Testis (tissue), 5 donors: ENCODE measurements at places on chromosomes 2 and 18.

DNA sequence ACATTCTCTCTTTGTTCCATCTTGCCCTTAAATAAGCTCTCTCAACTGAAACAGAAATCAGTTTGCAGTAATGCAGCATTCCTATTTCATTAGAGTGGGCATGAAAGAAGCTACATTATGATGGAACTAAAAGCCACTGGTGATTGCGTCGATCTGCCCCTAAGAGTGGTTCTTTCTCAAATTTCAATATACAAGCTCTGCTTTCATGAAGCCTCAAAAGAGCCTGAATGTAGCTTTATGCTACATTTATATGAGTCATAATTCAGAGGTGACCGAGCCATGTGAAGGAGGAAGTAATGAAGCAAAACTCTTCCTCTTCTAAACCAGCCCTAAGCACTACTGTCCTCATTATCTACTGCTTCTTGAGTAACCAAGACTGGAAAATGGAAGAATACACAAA lies 64.8 kb upstream of the CYTIP start:
- DNase-seq, result no peak

GRCh38 chr18:32251466-32251865 lies 61.6 kb downstream of the MEP1B start:
- no peak for DNase-seq

- peak; percentile 27 for DNase-seq
Measured at GRCh38 chr2:152336854-152337510, 2.0 kb downstream of the FMNL2 start.

DNA sequence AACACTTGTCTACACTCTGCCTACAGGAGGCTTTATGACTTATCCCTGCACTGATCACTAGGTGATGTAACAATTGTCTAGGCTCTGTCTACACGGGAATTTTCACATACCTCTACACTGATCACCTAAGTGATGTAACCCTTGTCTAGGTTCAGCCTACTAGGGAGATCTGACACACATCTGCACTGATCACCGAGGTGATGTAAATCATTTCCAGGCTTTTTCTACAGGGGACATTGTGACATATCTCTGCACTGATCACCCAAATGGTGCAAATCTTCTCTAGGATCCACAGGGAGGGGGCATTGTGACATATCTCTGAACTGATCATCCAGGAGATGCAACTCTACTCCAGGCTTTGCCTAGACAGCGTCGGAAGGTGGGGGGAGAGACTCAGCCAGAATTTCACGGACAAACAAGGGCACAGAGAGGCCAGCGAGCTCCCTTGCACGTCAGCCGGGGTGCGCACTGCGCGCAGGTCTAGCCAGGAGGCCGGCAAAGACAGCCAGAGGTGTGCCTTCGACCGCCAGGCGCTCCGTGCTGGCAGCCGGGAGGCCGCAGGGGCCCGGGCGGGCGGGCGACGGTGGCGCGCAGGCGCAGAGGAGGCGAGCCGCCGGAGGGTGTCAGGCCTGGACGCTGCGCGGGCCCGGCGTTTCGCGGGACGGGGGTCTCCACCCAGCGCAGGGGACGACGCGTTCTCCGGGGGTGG lies 46.9 kb upstream of the USP14 start:
- peak; percentile 67 for DNase-seq

DNA sequence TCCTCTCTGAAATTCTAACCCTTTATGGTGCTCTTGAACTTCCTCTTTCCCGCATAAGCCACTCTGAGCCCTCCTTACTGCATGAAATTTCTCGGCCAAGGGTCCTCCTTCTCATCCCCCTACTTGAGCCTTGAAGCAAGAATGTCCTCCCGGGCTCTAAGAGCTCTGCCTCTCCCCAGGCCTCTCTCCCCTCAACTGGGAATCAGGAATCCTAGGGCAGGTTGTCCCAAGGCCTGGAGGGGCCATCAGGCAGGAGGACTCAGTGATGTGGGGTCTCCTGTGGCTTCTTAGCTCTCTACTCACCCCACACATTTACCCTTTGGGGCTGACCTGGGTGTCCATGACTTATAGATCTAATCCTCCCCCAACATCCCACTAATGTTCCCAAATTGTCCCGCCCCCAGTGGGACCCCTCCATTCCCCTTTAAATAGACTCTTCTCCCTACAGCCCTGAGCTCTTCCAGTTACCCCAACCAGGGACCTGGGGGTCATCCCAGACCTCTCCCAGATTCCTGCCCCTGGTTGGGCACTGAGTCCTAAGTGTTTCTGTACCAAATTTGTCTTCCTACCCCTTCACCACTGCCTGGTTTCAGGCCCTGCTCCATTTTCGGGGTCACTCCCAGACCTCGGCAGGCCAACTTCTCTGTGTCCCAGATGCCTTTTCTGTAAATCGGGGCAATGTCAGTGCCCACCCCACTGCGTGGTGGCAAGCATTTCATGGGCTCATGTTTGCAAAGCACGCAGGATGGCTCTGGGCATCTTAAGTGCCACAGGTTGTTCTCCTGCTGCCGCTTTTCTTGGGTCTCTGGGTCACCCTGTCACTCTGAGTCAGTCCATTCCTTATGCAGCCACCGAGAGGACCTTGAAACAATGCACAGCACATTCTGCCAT lies 171.2 kb downstream of the ASB1 start:
- DNase-seq, result no peak

GRCh38 chr2:135657806-135658582 lies 83.7 kb upstream of the UBXN4 start:
- DNase-seq, result no peak

DNA sequence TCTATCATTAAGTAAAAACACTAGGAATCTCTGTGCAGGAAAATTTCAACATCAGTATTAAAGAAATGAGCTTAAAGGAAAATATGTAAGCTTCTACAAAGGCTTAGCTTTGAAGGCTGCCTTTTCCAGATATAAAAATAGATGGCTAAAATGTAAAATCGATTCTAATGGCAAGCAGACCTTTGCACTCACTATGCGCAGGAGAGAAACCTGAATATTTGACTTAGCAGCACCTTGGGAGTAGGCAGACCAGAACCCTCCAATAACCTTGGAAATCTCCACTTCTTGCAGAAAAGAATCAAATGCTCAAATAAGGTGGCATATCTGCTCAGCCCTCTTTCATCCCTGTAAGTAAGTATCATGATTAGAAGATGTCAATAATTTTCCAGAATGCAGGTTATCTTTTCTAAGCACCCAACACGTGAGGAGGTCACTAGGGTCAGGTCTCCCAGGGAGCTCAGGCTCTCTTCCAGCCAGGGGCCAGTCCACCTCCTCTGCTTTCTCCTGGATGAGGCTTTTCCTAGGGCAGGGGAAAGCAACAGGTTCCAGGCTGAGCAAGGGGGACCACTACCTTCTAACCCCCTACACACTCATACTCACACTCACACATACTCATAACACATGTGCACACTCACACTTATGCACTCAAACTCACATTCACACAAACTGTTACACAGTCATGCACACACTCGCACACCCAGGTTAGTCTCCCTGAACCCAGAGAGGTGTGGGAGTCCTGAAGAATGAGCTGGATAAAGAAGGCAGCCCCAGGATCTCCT lies 3.8 kb downstream of the PIEZO2 start:
- DNase-seq, result no peak

DNA sequence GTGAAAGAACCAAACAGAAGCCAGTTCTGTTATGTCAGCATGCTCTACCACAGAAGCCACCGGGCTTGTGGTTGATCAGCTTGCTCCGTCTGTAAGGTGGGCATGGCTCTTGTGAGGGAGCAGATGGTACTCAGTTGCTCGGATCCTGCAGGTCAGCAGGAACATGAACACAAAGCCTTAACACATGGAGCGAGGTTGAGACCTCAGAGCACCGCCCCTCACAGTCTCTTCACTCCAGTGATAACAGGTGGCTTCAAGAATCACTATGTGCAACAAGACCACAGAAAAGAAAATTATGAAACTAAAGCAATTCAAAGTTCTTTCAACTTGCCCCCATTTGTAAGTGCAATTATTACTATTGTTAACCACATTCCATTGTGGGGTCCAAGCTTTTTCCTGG lies 72.1 kb downstream of the OSBPL6 start:
- no peak for DNase-seq

GRCh38 chr18:49544362-49544761 lies 17.5 kb upstream of the LIPG start:
- DNase-seq, result no peak

- DNase-seq, result no peak
Measured at GRCh38 chr2:203347375-203347774, 19.2 kb downstream of the ABI2 start.

DNA sequence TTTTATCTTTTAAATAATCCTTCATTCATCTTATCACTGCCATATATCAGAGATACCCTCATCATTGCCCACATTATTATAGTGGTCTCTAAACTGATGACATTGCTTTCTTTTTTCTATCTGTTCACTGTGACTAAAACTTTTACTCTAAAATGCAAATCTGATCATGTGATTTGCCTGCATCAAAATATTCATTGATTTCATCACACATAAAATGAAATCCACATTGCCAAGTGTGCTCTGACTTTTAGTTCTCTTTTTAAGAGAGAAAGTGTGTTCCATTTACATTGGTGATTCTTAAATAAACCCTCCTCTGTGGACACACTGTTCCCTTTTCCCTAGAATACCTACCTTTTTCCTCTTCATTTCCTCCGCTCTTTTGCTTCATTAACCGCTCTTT lies 7.5 kb downstream of the REL start:
- no peak for DNase-seq

- DNase-seq, result no peak
Measured at GRCh38 chr18:51724790-51725721, 527.6 kb upstream of the MEX3C start.

- peak; percentile 31 for DNase-seq
Measured at GRCh38 chr18:7617738-7618422, 50.8 kb downstream of the PTPRM start.

- DNase-seq, result peak; percentile 64
Measured at GRCh38 chr2:27715318-27716210, 51.9 kb downstream of the SLC4A1AP start.

DNA sequence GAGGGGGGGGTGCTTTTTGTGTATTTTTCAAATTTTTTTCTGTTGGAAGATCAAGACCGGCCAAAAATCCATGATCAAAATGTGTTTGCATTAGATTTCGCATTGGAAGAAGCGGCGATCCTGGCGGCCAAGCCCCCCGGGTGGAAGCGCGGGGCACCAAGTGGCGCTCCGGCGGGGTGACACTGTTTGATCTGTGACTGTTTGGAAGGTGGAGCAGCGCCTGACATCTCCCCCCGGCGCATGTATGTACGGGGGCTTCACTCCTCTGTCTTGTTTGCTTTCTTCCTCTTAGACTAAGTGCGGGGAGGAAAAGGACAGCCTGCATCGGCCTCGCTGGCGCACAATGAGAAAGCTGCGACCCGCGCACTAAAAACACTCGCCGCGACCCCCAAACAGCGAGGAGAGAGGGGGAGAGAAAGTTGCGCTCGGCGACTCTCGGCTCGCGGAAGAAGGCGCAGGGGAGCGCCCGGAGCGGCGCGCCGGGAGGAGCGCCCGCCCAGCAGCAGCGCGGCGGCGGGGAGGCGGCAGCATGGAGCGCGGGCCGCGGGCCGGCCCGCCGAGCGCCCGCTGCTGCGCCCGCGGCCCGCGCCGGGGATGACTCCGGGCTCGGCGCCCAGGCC lies 515 bp downstream of the TSHZ1 start:
- no peak for DNase-seq

DNA sequence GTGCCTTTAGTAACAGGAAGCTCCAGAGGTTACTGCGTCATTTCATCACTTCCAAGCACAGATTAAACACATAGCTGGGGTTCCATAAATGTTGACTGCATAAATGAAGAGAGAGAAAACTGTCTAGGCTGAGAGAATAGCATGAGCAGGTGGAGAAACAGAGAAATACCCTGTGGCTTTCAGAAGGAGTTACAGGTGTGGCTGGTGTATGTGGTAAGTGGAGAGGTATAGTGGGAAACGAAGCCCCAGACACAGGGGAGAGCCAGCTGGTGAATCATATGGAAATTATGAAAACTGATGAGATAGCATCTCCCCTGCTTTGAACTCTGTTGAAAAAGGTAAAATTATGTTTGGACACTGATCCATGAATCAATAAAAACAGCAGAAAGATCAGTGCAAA lies 807.4 kb upstream of the POU3F3 start:
- no peak for DNase-seq

DNA sequence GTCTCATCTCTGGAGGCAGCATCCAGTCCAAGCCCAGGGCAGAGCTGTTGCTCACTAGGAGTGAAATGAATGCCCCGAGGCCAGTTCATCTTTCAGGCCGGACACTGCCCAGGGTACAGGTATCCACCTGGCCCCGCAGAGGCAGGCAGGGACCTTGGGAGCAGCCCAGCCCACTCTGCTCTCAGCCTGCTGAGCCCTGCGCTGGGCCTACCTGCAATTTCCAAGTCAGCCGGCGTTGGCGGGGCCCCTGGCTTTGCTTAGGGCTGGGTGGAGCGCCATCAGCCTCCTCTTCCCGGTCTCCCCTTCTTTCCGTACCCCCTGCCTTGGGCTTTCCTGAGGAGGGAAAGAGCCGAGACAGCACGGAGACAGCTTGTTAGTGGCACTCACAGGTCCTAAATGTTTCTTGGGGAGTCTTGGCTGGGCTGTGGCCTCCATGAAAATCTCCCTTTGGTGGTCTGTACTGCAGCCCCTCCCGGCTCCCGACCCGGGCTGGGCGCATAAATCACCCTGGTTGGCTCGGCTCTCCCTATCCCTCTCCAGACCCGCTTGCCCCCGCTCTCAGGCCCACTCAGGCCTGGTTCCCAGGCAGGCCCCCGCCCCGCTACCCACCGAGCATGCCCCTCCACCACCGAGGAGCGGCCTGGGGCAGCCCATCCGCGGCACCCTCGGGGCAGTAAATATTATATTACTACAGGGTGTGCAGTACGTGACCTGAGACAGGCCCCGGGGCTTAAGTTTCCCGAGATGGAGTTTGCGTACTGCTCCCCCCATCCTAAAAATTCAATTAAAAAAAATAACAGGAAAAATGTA lies 106.7 kb downstream of the DYSF start:
- no peak for DNase-seq

DNA sequence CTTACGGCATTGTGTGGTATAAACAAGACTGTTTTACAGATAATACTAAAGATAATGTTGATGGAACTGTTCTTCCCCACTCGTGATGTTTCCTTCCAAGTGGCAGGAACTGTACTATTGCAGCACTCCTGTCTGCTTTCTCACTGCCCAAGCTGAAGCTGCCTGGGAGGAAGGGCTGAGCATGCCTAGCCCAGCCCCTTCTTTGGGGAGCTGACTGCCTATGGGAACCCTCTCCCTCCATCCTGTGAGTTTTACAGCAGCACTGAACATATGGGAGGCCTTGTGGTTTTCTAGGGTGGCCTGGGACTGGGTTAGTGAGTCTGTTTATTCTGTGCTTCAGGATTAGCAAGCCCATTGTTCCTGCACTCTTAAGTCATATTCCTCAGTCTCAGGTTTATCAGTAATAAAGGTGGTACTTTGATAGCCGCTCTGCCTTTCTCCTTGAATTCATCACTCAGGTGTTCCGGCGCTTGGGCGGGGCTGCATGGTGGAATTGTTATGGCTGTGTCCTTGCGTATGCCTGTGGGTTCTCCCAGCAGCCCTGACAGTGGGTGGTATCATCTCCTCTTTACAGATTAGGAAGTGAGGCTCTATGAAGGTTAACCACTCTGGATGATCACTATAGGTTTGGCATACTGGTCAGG lies 379.7 kb downstream of the PTPRM start:
- peak; percentile 19 for DNase-seq

- no peak for DNase-seq
Measured at GRCh38 chr2:241040081-241040803, 41.8 kb downstream of the SNED1 start.

GRCh38 chr2:11798701-11799435 lies 52.4 kb downstream of the LPIN1 start:
- no peak for DNase-seq

- DNase-seq, result no peak
Measured at GRCh38 chr2:233691443-233692433, 952 bp upstream of the UGT1A6 start.
